Naive thymus-derived CD4-positive, alpha-beta T cell (primary cell): ENCODE measurements at places on chromosomes 3 and 15.

- no peak for DNase-seq
These were observed 73.5 kb upstream of the SCN5A start for GRCh38 chr3:38722781-38723568.

DNA sequence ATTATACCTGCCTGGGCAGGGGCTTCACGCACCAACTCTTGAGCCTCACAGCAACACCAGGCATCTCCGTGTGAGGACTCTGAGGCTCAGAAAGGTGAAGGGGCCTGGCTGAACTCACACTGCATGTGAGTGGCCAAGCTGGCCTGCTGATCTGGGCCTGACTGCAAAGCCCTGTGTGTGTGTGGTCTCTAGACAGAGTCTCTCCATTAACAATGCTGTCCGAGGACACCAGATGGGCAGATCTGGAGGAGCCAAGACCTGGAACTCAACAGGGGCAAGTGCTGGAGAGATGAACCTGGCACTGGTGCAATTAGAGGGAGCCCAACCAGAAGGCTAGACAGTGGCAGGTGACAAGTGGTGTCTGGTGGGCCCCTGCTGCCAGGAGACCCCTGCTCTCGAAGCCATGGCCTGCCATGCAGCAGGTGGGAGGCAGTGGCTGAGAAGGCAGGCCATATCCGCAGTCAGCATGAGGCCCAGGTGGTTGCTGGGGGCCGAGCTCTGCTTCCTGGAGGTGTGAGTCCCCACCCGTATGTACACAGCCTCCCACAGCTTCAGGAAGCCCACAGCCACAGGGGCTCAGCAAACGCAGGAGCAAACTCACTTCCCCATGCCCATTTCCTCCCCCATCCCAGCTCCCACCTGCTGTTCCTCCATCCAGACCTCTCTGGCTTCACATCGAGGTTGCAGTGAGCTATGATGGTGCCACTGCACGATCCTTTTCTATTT, 39.0 kb downstream of the CYP11A1 start:
- DNase-seq = no peak

- no peak for DNase-seq
These were observed 9.4 kb upstream of the STARD5 start for GRCh38 chr15:81333363-81333762.

DNA sequence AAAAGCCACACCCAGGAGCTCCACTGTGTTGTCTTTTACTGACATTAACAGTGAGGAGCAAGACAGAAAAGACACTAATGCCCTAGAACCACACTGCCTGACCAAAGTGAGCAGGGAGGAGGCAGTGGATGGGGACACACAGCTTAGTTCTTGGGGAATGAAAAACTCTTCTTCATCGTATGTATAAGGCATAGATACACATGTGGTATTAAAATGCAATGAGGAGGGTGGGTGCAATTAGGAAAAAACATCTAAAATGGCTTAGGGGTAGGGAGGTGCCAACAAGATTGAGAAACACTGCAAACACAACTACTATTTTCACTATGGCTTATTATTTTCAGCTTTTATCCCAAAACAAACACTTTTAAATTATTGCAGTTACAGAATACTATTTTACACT, 15.5 kb downstream of the KLHL25 start:
- no peak for DNase-seq

DNA sequence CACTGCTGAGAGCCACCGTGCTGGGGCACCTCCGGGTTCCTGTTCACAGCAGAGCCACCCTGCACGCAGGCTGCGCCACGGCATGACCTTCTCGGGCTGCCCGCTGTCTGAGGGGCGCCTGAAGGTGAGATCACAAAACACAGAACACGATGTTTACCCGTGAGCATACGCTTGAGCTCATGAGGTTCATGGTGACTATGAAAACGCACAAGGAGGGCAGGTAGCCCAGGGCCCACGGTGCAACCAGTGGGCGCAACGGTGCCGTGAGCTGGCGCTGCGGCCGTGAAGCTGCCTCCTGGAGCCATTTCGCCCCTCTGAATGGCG, 36.1 kb downstream of the KLHL25 start:
- DNase-seq = no peak

DNA sequence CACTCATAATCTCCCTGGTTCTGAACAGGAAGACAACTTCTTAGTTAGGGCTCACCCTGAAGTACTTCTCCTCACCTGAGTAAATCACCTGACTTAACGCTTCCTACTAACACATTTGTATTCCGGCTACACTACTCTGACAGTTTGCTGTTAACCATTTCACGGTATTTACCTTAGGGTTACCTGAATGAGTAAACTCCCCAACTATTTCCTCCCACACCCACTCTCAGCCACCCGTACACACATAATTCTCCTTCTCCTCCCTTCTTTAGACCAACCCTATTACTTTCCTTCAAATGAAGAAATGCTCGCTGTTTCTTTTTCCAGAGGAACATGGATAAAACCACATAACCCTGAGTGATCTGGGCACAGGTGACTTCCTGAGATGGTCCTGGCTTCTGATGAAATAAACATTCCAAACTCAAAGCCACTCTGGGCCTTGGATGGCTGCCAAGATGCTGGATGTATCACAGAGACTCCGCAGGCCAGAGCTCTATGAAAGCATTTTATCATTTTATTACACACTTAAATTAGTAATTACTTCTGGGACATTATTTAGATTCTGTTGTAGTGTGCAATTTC, 183.6 kb upstream of the ATP11B start:
- no peak for DNase-seq

DNA sequence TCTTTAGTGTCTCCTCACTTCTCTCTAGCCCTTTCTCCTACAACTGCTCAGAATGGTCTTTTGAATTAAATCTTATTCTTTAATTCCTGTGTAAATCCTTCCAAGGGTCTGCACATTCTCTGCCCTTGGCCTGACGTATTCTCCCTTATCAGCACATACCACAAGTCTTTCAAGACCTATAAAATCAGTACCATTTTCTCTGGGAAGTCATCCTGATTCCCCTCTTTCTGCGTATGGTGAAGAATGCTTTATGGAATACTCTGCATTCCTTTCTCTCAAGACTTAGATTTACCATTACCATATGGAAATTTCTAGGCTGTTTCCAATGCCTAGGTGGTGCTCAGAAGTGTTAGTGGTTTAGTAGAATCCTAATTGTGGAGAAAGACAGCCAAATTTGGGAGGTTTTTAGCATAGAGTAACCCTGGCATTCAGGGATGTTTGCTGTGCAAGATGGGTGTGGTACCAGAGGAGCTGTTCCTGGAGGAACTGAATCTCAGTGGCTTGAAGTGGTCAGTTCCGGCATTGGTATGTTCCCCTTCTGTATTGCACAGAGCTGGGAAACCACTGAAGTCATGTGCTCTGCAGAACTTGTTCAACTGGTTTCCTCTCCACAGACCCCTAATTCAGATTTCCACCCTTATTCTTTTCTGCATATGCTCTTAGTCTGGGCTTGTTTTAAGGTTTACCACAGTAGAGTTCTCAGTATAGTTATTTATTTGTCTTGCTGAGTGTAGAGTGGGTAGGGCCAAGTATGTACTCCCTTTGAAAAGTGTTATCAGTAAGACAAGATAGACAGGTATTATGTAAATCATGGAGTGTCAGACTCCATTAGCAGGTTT, 24.5 kb downstream of the IQGAP1 start:
- no peak for DNase-seq

DNA sequence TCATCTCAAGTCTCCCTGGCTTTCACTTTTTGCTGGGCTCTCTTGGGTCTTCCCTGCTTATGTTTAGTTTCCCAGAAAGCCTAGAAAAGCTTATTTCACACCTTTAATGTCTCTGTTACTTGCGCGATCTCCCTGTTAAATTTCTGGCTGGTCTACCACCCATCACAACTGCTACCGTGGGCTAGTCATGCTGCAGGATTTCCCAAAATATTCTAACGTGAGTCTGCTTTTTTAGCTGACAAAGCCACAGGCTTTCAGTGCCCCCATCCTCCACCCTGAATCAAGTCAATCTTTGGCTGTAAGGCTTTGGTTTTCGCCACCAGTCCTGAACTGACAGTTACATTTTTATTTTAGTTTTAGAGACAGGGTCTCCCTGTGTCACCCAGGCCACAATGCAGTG, 74.1 kb downstream of the SUMF1 start:
- no peak for DNase-seq

DNA sequence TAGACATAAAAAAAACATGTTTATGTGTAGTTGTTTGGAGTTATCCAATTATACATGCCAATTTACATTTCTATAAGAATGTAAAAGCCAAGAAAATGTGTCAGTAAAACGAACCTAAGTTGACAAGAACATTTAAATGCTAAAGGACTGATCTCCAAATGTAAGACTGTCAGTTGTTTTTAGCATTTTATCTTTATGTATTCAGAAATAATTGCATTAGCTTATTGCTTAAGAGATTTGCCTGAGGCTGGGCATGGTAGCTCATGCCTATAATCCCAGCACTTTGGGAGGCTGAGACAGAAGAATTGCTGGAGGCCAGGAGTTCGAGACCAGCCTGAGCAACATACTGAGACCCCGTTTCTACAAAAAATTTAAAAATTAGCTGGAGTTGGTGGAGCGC, 26.9 kb downstream of the PXK start:
- no peak for DNase-seq

GRCh38 chr15:71341811-71342550, 226.7 kb downstream of the THSD4 start:
- no peak for DNase-seq

DNA sequence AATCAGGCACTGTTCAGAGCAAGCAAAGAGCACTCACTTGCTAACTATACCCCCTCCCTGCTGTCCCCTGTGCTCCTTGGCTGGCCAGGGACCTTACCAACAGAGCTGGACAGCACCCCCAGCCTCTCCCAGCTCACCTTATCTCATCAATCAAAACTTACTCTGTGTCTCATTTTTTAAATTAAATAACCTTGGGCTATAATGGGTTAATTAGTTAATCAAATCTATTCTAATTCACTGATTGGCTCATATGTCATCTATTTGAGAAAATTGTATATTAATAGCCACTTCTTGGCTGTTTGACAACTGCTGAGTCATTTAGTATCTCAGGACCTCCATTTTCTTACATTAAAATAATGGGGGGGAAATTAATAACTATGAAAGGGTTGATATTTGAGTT, 22.9 kb downstream of the IL5RA start:
- DNase-seq = no peak

- DNase-seq = no peak
These were observed 60.9 kb downstream of the MGLL start for GRCh38 chr3:127761441-127761801.

DNA sequence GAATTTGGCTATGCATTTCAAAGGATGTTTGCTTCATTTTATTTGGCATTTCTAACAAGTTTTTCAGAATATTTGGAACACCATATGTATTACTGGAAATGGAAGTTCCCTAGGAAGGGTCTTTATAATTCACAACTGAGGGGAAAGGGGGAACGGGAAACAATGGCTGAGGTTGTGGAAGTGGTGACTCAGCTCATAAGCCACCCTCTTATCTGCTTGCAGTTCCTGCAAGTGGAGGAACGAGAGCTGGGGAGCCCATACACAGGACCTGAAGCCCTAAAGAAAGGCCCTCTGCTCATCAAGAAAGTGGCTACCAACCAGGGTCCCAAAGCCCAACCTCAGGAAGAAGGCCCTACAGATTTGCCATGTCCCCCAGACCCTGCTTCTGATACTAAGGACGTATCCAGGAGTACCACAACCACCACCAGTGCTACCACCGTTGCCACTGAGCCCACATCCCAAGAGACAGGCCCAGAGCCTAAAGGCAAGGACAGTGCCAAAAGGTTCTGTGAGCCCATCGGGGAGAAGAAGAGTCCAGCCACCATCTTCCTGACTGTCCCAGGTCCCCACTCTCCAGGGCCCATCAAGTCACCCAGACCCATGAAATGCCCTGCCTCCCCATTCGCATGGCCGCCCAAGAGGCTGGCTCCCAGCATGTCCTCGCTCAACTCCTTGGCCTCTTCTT, 37.9 kb downstream of the ESYT3 start:
- no peak for DNase-seq

GRCh38 chr3:62923066-62923465, 47.9 kb upstream of the CADPS start:
- no peak for DNase-seq

GRCh38 chr15:90862964-90863778, 5.2 kb upstream of the FURIN start:
- DNase-seq = no peak

- no peak for DNase-seq
These were observed 32.9 kb upstream of the PIK3R4 start for GRCh38 chr3:130779486-130779885.

DNA sequence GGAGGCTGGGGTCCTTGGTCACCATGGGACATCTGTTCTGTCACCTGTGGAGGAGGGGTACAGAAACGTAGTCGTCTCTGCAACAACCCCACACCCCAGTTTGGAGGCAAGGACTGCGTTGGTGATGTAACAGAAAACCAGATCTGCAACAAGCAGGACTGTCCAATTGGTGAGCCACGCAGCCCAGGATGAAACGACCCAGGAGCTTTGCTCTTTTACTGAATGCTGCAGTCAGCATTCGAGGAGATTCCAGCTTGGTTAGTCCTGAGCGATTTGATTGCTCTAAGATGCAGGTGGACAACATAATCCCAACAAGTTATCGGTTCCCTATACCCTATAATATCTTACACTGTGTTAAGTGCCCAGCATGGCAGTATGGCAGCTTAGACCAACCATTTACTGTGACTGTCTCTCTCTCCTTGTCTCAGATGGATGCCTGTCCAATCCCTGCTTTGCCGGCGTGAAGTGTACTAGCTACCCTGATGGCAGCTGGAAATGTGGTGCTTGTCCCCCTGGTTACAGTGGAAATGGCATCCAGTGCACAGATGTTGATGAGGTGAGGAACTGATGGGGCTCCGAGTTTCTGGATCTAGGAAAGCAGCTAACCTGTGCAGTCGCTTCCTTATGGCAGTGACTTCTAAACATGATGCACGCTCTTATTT, 7.8 kb downstream of the THBS1 start:
- no peak for DNase-seq

- peak; percentile 31 for DNase-seq
These were observed 17.7 kb downstream of the CRTAP start for GRCh38 chr3:33131331-33132018.

GRCh38 chr15:51303462-51303980, 34.9 kb downstream of the CYP19A1 start:
- no peak for DNase-seq

DNA sequence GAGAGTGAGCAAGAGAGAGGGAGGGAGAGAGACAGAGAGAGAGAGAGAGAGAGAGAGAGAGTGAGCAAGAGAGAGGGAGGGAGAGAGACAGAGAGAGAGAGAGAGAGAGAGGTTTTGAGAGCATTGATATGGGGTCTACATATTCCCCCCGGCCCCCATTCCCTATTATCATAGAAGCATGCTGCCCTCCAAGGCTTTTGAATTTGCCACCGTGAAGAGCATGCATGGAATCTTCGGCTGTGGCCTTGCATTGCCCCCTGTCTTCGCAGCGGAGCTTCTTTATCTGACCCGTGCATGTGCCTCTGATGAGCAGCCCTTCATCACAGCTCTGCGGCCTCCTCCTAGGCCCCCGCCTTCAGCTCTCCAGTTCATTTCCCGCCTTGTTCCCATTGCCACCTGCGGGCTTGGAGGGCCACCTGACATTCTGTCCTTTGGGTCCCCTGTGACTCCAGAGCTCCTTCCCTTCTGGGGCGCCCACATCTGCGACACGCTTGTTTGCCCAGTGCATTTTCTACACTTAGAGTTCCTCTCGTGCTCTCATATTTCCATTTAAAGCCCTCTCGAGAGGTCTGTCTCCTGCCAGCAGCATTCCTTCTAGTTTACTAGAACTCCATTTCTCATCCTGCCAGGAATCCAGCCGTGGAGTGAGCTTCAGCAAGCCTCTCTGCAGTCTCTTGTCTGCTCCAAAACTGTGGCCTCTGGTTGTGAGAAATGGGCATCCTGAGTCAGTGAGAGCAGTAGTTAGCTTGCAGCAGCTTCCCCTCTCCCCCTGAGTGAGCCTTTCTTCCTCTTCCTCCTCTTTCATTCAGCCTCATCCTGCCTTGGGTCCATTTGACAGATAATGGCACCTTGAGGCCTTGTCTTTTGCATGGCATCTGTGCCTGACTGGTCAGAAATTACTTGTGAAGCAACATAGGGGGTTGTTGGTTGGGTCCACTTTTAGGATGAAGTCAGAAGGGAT, 25.3 kb downstream of the LPP start:
- DNase-seq = no peak
